ENCODE measurements at places on chromosomes 5 and 9.
A peak's percentile ranks its signal among the peaks of the same experiment; 100 is the strongest.

GRCh38 chr5:40572937-40573336 lies 106.8 kb upstream of the PTGER4 start:
- DNase-seq: no peak

DNA sequence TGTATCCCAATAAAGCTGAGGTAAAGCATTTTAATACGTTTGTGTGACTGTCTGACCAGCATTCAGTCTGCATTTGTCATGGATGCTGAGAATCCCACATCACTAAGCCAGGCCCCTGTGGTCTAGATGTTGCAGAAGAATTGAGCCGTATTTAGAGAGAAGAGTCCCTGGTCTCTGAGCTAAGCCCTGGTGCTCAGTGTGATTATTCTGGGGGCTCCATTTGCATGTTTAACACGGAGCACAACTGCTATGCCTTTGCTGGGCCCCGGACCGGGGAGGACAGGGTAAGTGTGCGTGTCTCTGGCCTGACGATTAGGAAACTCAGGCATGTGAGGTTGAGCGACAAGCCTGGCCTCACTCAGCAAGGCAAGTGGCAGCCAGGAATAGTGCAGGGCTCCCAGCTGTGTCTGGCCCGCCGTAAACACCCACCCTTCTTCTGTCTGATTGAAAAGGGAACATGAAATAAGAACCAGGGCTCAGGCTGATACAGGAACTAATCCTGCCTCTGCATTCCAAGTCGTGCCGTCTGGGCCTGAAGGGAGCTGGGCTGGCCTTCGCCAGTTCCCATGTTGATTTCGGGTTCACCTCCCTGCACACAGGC lies 22.3 kb downstream of the FAM78A start:
- DNase-seq: no peak

DNA sequence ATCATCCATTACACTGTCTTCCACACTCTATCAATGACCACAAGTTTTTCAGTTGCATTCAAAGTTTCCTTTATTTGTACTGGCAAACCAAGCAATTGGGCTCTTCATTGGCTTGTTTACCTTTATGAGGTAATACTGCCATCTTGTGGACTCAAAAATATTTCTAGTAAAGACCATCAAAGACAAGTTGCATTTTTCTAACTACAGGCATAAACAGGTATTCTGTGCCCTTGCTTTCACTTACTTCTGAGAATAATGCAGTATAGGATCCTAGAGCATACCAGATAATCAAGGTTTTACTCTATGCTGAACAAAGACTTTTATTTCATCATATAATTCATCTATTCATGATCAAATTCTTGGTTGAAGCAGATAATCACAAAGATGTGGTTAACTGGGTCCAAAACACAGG lies 173.7 kb upstream of the POU5F2 start:
- DNase-seq: no peak

GRCh38 chr9:104923289-104923688 lies 4.7 kb downstream of the ABCA1 start:
- no peak for DNase-seq

DNA sequence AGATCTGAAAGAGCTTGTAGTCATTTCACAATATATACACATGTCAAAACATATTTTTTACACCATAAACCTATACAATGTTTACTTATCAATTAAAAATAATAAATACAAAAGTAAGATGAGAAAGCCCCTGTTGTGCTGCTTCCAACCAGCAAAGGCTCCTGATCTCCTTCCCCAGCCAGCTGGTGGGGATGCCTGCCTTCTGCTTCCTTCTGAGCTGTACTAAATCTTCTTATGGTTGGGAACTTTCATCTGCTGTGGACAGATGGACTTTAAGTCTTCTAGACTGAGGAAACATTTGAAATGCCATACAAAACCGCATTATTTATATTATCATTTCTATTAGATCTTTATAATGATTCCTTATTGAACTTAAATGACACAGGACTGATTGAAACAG lies 745.3 kb upstream of the CHD1 start:
- DNase-seq: no peak

- DNase-seq: peak; percentile 29
Measured at GRCh38 chr5:113293975-113294310, 140.8 kb downstream of the TSSK1B start.

GRCh38 chr5:150368526-150368925 lies 11.0 kb downstream of the TCOF1 start:
- no peak for DNase-seq

GRCh38 chr5:159878988-159879471 lies 37.3 kb upstream of the ADRA1B start:
- no peak for DNase-seq

GRCh38 chr5:18141222-18141621 lies 507.0 kb downstream of the TAF11L14 start:
- no peak for DNase-seq

GRCh38 chr9:90445391-90445790 lies 197.2 kb downstream of the DIRAS2 start:
- no peak for DNase-seq

GRCh38 chr9:35203528-35203927 lies 41.7 kb downstream of the UNC13B start:
- no peak for DNase-seq

DNA sequence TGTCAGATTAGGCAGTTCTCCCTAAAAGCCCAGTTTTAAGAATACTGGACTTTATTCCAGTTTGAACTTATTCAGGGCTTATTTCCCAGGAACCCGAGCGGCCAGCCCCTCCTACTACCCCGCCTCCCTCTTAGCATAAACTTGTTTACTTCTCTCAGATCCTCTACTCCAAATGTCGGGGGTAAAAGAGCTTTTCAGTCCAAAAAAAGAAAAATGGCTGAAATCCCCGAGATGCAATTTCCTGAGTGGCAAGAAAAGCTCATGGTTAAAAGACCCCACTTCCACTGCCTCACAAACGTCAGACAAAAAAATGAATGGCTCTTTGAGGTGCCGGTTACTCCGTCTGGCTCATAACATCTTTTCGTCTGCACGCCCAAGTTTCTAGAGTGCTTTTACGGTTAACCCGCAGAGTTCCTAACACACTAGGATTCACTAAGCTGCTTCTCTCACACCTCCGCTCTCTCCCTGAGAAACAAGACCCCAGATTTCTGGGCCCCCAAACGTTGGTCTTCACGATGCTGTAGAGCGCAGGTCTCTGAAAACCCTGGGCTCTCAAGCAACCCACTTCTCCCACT lies 402 bp downstream of the BRD8 start:
- peak; percentile 8 for DNase-seq

GRCh38 chr9:125659201-125659840 lies 47.7 kb downstream of the MAPKAP1 start:
- DNase-seq: no peak

DNA sequence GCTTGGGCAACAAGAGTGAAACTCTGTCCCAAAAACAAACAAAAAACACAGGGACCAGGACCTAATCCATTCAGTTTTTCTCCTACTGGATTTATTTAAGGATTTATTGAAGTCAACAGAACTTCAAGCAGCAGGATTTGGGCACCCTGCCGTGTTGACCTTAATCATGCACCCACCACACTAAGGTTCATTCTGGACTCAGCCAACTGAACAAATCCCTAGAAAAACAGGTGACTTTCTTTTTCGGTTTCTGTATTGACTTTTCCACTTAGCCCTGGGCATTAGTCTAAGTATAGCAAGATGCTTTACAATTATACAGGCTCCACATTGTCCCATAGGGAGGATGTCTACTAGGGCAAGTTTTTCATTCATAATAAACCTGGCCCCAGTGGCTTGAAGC lies 30.0 kb downstream of the ZNF131 start:
- no peak for DNase-seq

GRCh38 chr9:89679581-89679980 lies 74.8 kb downstream of the GADD45G start:
- no peak for DNase-seq

DNA sequence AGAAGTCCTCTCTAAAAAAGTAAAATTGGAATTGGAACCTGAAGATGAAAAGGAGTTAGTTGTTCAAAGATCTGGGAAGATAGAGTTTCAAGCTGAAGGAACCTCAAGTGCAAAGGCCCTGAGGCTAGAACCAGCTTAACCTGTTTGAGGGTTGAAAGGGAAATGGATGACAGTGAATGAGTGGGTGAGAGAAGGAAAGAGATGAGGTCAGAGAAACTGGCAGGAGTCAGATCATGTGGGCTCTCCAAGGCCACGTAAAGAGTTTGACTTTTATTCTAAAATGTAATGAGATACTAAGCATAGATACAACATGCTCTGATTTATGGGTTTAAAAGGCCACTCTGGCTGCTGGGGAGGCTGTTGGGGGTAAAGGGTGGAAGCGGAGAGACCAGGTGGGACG lies 2.5 kb upstream of the RAD23B start:
- DNase-seq: no peak

- no peak for DNase-seq
Measured at GRCh38 chr9:16625811-16626210, 244.7 kb downstream of the BNC2 start.

- DNase-seq: no peak
Measured at GRCh38 chr9:6184749-6185645, 30.6 kb upstream of the IL33 start.

GRCh38 chr5:55509796-55510522 lies 24.8 kb downstream of the PLPP1 start:
- no peak for DNase-seq

- no peak for DNase-seq
Measured at GRCh38 chr5:19256036-19256435, 732.0 kb downstream of the CDH18 start.
